Activated CD4-positive, alpha-beta memory T cell treated with anti-CD3 and anti-CD28 coated beads for 36 hours (primary cell): ENCODE measurements at places on chromosomes 16 and 17. TPM values are rescaled to one million over a fixed set of nuclear protein-coding genes. Genes with fewer than 3 reads are reported as not detected.

SPN gene
- total RNA-seq = 109 TPM

KRT33A gene
- total RNA-seq = not detected

DNASE1L2 gene
- 0.63 TPM for total RNA-seq

FAM234A gene
- total RNA-seq = 18.4 TPM

CD300E gene
- total RNA-seq = not detected

TBX4 gene
- total RNA-seq = not detected

CACNG1 gene
- total RNA-seq = not detected

DHRS7C gene
- total RNA-seq = not detected

ZNF200 gene
- total RNA-seq = 10.6 TPM

ARHGDIG gene
- not detected for total RNA-seq

SYNGR3 gene
- 11.9 TPM for total RNA-seq

PROCA1 gene
- total RNA-seq = 4.5 TPM

IRX3 gene
- not detected for total RNA-seq

NXPH3 gene
- 0.10 TPM for total RNA-seq

NUP85 gene
- 132 TPM for total RNA-seq

EPN2 gene
- 12.0 TPM for total RNA-seq
